ENCODE measurements at places on chromosomes 7 and 10.
A peak's percentile ranks its signal among the peaks of the same experiment; 100 is the strongest.

GRCh38 chr7:37117292-37117691 is 331.4 kb downstream of the ELMO1 start:
- no peak for DNase-seq

- DNase-seq, result no peak
These were observed 32.3 kb upstream of the LYZL1 start for GRCh38 chr10:29256586-29256985.

DNA sequence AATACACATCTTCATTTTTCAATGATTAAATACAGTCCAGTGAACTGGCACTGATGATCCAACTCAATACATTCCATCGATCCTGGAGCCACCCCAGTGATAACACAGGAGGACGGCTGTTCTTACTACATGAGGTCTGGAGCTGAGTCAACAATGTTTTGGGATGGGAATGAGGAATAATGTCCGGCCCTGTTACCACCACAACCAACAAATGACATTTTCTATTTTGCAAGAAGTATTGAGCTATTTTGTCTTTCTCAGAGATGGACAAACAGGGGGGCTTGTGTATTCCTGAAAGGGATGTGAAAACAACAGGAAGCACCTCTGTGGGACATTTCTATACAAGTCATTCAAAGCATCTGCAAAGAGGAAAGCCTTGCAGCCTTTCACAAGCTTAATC is 249.2 kb downstream of the PARD3 start:
- no peak for DNase-seq

GRCh38 chr7:14761510-14762296 is 140.8 kb downstream of the DGKB start:
- DNase-seq, result no peak

- no peak for DNase-seq
These were observed 136.8 kb downstream of the LCOR start for GRCh38 chr10:96968682-96969423.

- no peak for DNase-seq
These were observed 1.5 kb downstream of the C1QL3 start for GRCh38 chr10:16519908-16520861.

GRCh38 chr10:62584731-62585130 is 210.6 kb downstream of the ZNF365 start:
- DNase-seq, result no peak

DNA sequence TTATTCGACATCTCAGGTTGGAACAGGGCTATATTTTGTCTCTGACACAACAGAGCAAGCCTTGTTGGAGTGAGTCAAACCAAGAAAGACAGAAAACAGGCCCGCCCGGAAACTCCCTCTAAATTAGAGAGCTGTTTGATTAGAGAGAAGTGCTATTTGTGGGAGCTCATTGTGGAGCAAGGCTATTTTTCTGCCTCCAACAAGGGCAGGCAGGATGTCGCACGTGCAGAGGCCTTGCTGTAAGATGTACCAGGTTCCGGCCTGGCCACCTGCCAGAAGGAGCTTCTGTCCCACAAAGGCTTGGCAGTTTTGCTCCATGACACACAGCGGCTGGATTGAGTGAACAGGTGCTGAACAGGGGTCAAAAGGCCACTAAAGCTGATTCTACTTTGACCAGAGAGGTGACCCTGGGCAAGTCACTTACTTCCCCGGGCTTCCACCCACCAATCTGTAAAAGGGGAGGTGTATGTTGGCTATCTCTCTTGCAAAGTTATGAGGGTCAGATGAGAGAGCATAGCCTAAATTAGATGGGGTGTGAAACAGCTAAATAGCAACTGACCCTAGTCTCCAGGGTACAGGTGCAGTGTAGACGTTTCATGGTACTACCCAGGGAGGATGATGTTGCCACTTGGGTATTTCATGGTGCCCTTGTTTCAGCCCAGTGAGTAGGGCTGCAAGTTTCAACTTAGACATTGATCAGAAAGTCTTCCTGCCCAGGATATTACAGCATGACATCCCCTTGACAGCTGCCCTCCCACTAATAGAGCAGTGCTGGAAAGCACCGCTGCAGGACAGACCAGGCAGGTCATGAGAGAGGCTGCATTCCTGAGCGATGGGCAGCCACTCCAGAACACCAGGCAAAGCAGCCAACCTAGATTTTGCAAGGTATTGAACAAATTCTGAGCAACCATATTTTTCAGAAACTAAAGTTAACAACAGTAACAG is 62.0 kb downstream of the VSTM4 start:
- DNase-seq, result no peak

- DNase-seq, result no peak
These were observed 64.8 kb upstream of the MEOX2 start for GRCh38 chr7:15751191-15751701.

DNA sequence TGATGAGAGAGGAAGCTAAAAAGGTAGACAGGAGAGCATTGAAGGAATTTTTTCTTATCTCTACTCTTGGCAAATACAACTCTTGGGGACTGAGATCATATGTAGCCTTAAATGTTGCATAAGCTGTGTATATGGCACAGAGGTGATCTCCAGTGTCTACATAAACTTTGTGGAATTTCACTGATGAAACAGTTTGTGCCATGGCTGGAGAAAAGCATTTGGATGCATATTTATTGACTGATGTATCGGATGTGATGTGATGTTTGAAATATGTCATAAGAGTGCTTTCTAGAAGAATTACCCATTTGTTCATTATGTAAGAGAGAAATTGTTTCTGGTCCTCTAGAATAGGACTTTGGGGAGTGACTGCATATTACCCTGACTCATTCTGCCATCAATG is 244.9 kb upstream of the LRRTM3 start:
- DNase-seq, result no peak

- peak; percentile 50 for DNase-seq
These were observed 16.5 kb downstream of the AIFM2 start for GRCh38 chr10:70115948-70116682.

GRCh38 chr7:155551785-155552611 is 5.6 kb upstream of the CNPY1 start:
- DNase-seq, result no peak

GRCh38 chr7:69225259-69225943 is 372.9 kb upstream of the AUTS2 start:
- no peak for DNase-seq

Measured in memory B cell (primary cell).